Midbrain (tissue), 1 donor: ENCODE measurements at places on chromosomes 7 and 10.

DNA sequence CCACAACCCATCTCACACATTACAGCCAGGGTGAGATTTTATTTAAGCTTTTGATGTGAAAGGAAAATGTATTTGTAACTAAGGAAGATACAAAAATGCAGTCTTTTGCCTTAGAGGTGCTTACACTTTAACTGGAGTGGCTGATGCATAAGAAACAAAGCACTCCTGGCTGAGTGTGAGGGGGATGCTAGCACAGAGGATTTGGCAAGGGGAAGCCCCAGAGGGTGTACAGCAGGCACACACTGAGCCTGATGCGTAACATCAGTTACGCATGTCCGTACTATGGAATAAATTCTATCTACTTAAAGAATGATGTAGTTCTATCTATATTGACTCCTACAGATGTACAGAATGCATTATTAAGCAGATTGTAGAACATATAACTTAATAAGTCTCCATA, 17.8 kb downstream of the GIMAP8 start:
- no peak for DNase-seq

DNA sequence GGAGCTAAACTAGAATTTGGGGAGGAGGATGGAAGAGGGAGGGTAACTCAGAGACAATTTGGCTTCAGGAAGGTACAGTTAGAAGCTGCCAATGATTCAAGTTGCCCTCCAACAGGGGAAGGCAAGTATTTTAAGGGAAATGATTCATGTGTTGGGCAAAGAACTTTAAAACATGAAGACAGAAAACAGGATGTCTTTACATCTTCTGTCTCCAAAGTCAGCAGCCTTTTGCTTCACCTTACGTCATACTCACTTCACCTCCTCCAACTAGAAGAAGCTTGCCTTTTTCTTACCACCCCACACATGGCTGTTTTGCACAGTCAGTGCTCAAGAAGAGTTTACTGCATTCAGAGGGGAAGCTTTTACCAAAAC, 36.1 kb downstream of the PPP1R3C start:
- no peak for DNase-seq

GRCh38 chr7:96740130-96740529, 30.5 kb upstream of the SEM1 start:
- no peak for DNase-seq

GRCh38 chr10:96509017-96509641, 4.6 kb downstream of the TLL2 start:
- DNase-seq = no peak

GRCh38 chr10:1454428-1454827, 282.9 kb downstream of the ADARB2 start:
- no peak for DNase-seq
